Naive B cell (primary cell): ENCODE measurements at places on chromosomes 6 and 20. TPM values are rescaled to one million over a fixed set of nuclear protein-coding genes. Genes with fewer than 3 reads are reported as not detected.

Gene OR12D3
- polyA plus RNA-seq: not detected

Gene CST2
- not detected for polyA plus RNA-seq

GRCh38 chr6:158634695-158635426 is 9.7 kb downstream of the DYNLT1 start:
- DNase-seq: no peak

- no peak for DNase-seq
Observed at GRCh38 chr6:157125531-157125930, 197.8 kb downstream of the TMEM242 start.

GRCh38 chr20:22584922-22585785 is 782 bp upstream of the FOXA2 start:
- no peak for DNase-seq

GRCh38 chr6:105911106-105911629 is 175.0 kb upstream of the PRDM1 start:
- no peak for DNase-seq
